ENCODE measurements at places on chromosomes 7 and 10.

- DNase-seq, result no peak
Measured at GRCh38 chr7:101933688-101934121, 116.3 kb downstream of the CUX1 start.

GRCh38 chr10:126123466-126123865 is 227.1 kb downstream of the FANK1 start:
- DNase-seq, result no peak

- no peak for DNase-seq
Measured at GRCh38 chr7:22548313-22548712, 48.3 kb upstream of the STEAP1B start.

DNA sequence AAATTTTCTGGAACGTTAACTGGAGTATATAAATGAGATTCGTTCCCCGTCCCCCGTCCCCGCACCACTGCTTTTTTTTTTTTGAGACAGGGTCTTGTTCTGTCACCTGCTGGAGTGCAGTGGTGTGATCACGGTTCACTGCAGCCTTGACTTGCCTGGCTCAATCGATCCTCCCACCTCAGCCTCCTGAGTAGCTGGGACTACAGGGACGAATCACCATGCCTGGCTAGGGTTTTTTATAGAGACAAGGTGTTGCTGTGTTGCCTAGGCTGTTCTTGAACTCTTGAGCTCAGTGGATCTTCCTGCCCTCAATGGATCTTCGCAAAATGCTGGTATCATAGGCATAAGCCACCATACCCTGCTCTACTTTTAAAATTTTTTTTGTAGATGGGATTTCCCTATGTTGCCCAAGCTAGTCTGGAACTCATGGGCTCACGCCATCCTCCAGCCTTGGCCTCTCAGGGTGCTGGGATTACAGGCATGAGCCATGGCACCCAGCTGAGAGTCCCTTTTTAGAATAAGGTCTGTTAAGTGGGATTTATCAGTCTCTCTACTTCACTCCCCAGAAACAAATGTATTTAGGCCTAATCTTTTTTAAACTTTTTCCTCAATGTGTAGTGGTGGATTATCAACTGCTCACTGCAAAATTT is 122.9 kb downstream of the LYZL1 start:
- no peak for DNase-seq

Measured in activated naive CD8-positive, alpha-beta T cell treated with anti-CD3 and anti-CD28 coated beads, Interleukin-2, amount 50 U/mL, for 24 hours (primary cell).